Stimulated activated CD4-positive, alpha-beta T cell treated with anti-CD3 and anti-CD28 coated beads, Interleukin-4, amount 100 ng/mL, for 24 hours (primary cell): ENCODE measurements at places on chromosomes 1 and 21.

- no peak for DNase-seq
Observed at GRCh38 chr1:174988539-174988938, 11.2 kb upstream of the CACYBP start.

DNA sequence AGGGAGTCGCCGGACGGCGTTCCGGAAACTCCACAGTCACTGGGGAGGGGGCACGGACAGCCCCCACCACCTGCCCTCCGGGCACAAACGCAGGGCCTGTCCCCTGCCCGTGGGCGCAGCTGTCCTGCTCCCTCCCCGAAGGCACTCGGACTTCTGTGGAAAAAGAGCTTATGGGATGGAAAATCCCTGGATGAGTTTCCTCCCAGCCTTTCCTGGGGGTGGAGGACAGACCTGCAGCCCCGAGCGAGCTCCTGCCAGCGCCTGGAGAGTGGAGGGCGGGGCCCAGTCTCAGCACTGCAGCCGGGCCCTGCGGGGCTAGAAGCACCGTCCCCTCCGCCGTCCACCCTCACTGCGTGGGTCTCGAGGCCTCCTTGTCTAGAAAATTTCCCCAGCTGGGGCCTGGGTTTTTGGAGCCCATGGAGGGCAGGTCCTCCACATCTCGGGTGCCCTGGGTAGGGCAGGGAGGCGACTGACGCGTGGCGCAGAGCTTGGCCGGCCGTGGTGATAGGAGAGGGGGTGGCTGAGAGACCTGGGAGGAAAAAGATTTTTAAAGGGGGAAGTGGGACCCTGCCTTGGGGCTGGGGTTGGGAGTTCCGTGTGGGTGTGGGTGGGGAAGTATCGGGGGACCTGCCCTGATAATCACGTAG, 6.4 kb upstream of the COL6A1 start:
- DNase-seq, result no peak

DNA sequence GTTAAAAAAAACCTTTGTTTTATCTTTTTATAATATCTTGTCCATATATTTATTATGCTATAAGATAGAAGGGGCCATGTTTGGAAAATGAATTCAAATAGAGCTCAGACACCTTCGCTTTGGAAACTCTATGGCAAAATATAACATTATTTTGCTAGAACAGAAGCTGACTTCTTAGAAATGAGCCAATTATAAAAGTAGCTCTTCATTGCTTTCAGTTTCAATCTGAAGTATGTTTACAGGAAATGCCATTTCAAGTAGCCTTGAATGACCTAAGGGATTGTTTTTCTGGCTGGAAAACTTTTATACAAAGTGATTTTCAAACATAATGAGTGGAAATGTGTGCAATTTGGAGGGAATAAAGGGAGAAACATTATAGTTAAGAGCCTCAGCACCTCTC, 37.8 kb upstream of the GBP5 start:
- DNase-seq, result no peak

DNA sequence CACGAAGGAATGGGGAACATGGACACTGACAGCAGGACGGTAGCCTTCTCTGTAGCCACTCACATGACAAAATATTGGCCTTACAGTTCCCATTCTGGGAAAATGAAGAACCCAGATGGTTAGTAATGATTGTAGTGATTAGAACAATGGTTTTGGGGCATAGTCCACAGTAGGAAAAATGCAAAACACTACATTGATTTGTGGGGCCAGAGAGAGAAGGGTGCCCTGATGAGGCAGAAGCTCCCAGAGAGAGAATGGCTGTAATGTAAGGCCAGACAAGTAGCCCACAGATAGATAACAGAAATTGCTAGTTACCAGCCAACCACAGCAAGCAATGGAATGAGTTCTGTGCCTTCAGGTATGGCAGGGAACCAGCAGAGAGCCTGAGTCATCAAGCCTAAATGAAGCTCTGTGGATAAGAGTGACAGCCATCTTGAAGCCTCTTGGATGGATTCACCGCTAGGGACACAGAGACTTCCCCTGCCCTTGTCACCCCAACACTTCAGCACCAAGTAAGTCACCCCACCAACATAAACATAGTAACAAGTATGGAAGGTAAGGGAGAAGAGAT, 206.1 kb downstream of the BACH1 start:
- DNase-seq, result no peak

DNA sequence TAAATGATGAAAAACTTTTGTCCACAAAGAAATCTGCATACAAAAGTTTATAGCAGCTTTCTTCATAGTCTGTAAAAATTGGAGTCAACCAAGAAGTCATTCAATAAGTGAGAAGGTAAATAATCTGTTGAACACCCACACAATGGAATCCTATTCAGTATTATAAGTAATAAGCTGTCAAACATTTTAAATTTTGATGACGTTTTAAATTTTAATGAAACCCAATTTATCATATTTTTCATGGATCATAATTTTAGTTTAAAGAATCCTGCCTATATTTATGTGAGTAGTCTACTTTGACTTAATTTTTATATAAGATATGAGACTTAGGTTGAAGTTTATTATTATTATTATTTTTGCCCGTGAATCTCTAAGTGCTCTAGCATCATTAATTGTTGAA, 20.0 kb downstream of the OR10J1 start:
- no peak for DNase-seq
